ENCODE measurements at places on chromosomes 13 and 19.

DNA sequence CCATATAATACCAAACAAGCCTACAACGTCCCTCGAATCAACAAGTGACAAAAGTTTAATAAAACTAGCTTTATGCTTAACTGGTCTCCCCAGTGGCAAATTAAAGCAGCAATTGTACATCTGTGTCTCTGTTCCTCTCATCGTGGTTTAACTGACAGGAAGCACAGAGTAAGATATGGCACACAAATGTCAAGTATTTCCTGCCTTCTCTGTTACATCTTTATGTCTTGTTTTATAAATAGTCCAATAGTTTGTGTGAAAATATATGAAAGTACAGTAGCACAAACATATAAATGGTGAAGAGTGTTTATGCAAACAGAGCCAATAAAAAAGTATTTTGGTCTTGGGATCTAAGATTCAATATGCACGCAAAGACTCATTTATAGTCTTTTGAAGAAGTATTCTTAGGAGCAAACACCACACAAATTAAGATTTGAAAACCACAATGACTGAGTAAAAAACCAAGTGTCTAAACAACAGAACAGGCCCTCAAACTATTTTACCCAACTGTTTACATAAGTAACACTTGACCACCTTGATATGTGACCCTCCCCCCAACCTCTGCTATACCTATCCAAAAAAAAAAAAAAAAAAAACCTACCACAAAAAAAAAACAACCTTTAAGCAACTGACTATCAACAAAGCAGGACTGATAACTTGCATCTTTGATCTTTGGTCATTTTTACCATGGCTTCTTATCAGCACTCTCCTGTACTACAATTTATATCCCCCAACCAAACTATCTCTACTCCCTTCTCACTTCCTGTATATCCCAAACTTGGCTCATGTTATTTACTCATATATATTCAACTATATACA is 14.0 kb downstream of the ELF1 start:
- no peak for DNase-seq

GRCh38 chr19:8150998-8151766 is 1.8 kb upstream of the FBN3 start:
- DNase-seq, result no peak

- peak; percentile 48 for DNase-seq
These were observed 867 bp downstream of the WBP4 start for GRCh38 chr13:41061914-41062837.

DNA sequence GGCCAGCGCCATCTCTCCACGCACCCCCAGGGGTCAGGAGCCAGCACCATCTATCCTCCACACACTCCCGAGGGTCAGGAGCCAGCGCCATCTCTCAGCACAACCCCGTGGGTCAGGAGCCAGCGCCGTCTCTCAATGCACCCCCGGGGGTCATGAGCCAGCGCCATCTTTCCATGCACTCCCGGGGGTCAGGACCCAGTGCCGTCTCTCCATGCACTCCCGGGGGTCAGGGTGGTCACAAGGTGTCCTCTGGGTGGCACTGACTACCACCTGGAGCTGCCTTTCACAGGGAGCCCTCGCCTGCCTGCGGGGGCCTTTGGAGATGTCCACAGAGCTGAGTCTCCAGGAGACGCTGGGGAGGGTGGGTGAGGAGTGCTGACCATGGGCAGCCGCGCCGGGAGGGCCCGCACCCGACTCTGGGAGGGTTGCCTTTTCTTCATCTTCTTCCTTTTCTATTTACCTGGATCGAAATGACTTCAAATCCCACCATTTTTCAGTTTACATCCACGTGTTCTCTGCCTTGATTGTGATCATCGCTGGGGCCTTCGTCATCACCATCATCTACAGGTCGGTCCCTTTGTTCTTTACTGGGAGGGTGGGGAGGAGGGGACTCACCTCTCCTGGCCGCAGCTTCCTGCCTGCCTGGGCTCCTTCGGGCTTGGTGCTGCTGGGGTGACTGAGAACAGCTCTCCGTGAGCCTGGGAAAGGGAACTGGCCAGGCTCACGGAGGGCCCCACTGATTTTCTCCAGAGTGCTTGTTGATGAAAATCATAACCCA is 19.1 kb downstream of the TEX29 start:
- DNase-seq, result no peak

GRCh38 chr13:71613066-71613745 is 253.8 kb downstream of the DACH1 start:
- no peak for DNase-seq

- no peak for DNase-seq
These were observed 1.8 kb downstream of the ZNF460 start for GRCh38 chr19:57282011-57282643.

DNA sequence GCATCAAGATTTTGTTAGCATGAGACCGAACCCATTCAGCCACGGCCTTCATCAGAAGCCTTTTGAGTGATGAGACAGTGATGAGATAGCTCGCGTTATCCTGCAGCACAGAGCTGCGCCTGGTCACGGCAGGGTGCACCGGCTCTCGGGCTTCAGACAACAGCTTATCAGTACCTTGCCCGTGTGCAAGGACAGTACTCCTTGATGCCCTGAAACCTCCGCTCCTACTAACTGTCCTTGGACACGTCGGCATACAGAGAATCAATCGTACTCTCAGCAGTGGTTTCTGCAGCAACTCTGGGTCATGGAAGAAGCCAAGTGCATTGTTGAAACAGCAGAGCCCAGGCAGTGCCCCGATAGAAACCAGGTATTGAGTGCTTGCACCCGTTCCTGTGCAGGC is 40.7 kb downstream of the IRS2 start:
- no peak for DNase-seq

GRCh38 chr19:19257137-19257536 is 16.0 kb downstream of the TM6SF2 start:
- no peak for DNase-seq

DNA sequence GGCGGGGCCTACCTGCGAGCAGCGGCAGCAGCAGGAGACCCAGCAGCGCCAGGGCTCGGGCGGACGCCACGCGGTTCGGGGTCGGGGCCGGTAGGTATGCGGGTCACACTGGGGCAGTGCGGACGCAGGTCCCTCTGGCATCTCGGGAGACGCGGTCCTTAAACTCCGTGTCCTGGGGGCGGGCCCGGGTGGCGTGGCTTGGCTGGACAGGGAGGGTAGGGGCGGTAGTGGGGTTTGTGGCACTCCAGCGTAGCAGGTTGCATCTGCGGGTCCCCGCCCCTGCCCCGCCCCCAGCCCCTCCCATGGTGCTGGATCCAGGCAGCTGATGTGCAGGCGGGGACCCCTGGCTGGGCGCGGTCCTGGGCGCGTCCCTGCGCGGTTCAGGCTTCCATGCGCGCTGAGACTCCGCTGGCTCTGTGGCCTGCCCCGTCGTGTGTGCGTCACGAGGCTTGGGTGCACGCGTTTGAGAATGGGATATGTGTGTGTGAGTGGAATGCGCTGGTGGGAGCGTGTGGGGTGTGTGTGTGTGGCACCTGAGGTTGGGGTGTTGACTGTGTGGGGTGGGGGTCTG is 96.1 kb downstream of the WTIP start:
- no peak for DNase-seq

- no peak for DNase-seq
These were observed 35.8 kb upstream of the TM9SF2 start for GRCh38 chr13:99465454-99465853.

DNA sequence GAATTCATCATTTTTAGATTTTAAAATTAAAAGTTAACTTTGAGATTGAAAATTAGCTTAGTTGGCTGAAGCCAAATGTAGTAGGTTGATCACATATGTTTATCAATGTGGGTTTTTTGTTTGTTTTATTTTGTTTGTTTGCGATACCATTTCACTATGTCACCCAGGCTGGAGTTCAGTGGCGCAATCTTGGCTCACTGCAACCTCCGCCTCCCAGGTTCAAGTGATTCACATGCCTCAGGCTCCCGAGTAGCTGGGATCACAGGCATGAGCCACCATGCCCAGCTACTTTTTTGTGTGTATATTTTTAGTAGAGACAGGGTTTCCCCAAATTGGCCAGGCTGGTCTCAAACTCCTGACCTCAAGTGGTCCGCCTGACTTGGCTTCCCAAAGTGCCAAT is 665.7 kb upstream of the SLC10A2 start:
- DNase-seq, result no peak

GRCh38 chr19:41233748-41234240 is 14.8 kb downstream of the AXL start:
- DNase-seq, result no peak

DNA sequence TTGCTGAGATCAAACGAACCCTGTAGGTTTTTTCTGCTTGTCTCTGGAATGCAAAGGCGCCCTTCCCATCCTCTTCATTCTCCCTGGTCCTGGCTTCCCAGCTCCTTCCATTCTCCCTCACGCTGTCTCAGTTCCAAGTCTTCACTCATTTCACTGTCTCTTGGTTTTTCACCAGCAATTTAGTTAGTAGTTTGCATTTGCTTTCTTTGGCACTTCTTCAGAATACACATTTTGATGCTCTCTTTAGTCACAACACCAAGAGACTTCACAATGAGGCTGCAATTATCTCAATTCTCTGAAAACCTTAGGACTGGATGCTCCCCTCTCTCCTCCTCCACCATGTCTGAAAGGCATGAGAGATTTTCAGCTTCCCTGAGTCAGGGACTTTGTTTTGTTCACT is 470.7 kb downstream of the FGF14 start:
- no peak for DNase-seq

GRCh38 chr13:24233351-24233901 is 72.9 kb downstream of the SPATA13 start:
- DNase-seq, result no peak

GRCh38 chr19:15463861-15464371 is 428 bp downstream of the RASAL3 start:
- DNase-seq, result no peak

GRCh38 chr13:113490496-113491417 is at the start of gene DCUN1D2:
Gene DCUN1D2 (minus strand): TSS chr13:113490711. CDS start chr13:113490669, 42 bp downstream.
- peak; percentile 85 for DNase-seq

- no peak for DNase-seq
These were observed 13.8 kb upstream of the ASF1B start for GRCh38 chr19:14150041-14150769.

DNA sequence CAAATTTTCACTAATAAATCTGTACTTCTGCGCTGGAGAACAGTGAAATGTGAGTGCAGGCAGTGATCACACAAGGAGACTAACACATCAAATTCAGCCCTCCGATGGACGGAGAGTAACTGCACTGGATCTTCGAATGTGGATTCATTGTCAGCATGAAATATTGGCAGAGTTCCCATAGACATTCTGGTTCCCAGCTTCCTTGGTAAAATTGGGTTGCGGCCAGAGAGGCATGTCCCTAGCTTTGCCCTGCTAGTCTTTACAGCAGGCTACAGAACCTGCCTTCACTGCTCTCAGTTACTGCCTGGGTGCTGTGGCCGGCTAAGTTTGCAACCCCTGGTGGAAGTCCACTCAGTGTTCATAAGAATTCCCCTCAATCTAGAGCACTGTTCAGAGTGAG is 32.3 kb upstream of the UQCRFS1 start:
- DNase-seq, result no peak

DNA sequence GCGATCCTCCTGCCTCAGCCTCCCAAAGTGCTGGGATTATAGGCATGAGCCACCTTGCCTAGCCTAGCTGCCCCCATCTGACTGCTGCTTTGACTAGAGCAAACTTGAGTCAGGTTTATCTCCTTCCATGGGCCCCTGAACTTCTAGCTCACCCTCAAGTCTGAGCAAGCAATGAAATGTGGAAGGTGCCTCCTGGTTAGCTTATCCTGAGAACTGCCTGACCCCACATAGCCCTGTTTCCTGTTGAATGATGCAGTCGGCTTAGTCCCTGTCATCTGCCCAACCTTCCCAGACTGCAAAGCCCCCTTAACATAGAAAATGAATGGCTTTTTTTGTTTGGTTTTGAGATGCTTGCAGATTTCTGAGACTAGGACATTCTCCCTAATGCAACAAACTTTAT is 8.9 kb upstream of the TMEM160 start:
- DNase-seq, result no peak

DNA sequence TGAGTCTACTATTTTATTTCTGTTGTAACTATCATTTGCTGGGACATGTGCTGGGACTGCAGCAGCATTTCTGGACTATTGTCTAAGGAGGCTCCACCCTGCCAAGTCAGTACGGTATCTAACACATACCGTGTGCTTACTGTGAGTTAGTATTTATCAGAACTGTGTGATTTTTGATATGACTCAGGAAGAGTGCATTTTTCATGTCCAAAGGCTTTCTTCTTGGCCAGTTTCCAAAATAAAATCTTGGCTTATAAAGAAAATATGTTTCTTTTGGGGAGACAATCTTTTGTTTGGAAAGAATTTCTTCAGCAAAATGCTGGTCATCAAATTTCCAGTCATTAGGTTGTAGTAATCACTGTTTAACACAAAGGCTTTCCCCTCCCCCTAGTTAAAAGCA is 11.6 kb downstream of the PARP4 start:
- DNase-seq, result no peak

- no peak for DNase-seq
These were observed 18.0 kb downstream of the PRAM1 start for GRCh38 chr19:8484331-8484894.

All from HCT116 (cell line).